Fibroblast of skin of scalp (primary cell): ENCODE measurements at places on chromosomes 3 and 15.

DNA sequence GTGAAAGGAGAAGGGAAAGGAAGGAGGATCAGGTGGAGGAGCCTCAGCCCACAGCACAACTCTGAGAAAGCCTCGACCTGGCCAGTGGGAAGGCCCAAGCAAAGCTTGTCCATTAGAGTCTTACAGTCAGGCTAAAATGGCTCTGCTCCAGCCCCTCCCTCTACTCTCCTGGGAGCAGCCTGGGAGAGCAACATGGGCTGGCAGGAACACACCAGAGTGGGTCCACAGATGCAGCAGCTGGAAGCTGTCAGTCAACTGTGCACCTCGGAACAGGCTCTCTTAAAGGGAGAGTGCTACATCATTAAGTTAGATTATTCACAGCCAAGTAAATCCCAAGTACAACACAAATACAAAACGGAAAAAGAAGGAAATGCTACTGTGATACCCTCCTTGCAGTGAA, 98.0 kb upstream of the LIMD1 start:
- peak; percentile 63 for DNase-seq

GRCh38 chr15:89457086-89457485, 39.3 kb downstream of the RHCG start:
- DNase-seq = peak; percentile 11

DNA sequence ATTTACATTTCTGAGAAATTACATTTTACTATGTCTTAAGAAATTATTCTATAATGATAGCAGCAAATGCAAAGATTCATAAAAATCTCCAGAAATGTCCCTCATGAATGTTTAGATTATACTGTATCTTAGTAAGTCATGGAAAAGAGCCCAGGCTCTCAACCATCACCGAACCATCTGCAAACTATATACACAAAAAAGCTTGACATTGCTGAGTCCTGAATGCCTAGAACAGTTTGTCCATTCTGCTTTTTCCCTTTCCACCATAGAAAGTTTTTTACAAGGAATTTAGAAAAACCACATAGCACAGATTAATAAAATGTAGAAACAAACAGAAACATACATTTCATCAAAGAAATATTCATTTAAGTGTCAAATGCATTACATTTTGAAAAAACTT, 83.6 kb downstream of the MYO9A start:
- no peak for DNase-seq

DNA sequence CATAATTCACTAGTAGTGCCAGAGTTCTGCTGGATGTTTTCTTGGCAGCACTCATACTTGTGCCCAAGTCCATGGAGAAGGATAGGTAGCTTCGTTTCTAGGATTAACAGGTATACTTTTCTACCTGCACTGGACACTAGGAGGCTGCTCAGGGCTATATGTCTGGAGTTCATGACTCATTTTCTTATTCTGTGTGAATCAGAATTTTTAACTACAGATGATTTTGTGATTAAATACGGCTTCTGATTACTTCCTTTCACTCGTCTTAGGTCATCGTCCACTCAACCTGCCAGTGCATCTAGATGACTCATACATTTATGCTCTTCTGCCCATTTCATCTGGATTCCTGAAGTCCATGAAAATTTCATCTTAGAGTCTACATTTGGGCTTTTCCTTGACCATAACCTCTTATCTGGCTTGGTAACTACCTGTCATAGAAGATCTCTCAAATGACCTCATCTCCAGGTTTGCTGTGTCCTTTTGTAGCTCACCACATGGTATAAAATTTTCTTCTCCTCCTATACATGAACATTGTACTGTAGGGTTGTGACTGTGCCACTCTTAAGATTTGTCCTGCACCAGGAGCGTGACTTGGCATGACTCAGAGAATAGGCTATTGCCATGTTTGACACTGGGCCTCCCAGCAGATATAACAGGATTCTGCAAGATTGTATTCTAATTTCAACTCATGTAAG, 66.7 kb upstream of the GCSAM start:
- no peak for DNase-seq

- DNase-seq = peak; percentile 77
These were observed at the start of gene FOXP1 for GRCh38 chr3:71583566-71584393. FOXP1 (minus strand) TSS chr3:71583728; CDS start chr3:71198381, 385,347 bp downstream.

GRCh38 chr3:15815696-15816095, 17.9 kb upstream of the ANKRD28 start:
- peak; percentile 77 for DNase-seq
